ENCODE measurements at places on chromosomes 2 and 18. TPM values are rescaled to one million over a fixed set of nuclear protein-coding genes. Genes with fewer than 3 reads are reported as not detected.
A peak's percentile ranks its signal among the peaks of the same experiment; 100 is the strongest.

DNA sequence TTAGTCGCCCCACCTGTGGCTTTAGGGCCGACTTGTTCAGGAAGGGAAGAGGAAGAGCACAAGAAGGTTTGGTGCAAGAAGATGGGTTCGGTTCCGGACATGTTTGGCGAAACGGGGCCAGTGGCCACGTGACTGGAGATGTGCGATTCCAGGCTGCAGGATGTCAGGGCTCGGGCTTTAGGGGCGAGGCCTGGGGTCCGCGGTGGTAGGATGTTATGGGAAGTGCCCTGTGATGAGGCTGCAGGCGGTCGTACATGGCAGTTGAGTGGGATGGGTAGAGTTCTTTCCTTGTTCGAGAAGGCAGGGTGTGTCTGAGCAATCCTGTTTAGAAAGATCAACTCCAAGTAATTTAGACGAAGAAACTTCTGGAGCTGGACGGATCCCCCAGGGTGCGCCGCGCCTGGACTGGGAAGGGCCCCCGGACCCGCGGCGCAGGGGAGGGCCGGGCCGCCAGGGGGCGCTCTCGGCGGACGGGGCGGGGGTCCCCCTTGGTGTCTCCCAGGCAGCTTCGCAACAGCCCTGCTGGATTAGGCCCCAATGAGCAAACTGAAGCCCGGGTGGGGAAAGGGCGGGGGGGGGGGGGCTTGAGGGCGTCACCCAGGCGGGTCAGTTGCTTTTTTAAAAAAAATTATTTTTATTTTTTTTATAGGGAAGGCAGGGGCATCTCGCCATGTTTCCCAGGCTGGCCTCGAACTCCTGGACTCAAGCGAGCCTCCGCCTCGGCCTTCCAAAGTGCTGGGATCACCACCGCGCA, 17.2 kb upstream of the SDC1 start:
- DNase-seq: no peak

- no peak for DNase-seq
Observed at GRCh38 chr2:82694431-82694830, 1764.6 kb downstream of the SUCLG1 start.

The PPP1CB gene
- 174 TPM for total RNA-seq

GRCh38 chr2:220756653-220757052, 815.5 kb downstream of the EPHA4 start:
- no peak for DNase-seq

DNA sequence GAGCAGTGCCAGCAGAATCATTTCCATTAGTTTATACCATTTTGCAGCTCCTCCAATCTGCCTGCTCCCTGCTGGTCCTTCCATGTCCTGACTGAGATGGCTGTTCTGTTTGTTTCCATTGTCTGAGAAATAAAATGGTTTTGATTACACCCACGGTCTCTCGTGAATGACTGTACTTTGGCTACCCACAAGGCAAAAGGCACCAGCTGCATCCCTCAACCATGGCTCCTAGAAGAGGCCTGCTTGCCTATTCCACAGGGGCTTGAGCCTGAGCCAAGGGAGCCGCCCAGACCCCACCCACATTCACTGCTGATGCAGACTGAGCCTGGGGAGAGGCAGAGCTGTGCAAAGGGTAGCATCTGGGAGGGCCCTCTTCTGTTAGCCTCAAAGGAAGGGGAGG, 31.2 kb downstream of the MARCHF4 start:
- DNase-seq: no peak

DNA sequence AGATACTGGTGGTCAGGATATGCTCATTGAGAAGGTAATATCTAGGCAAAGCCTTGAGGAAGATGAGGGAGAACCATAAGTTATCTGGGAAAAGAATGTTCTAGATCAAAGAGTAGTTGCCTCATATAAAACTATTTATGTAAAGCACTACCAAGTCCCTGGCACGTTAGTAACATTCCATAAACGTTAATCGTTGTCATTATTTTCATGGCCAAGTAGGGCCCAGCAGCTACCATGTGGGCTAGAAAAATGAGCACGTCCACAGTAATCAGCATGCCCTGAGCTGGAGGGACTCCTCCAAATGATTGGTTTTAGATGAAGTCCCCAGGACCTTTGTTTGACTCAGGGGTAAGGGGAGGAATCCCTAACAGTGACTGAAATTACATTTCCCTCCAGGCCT, 32.7 kb upstream of the AFTPH start:
- no peak for DNase-seq

The RESP18 gene
- not detected for total RNA-seq

The SLC8A1 gene
- total RNA-seq: 0.07 TPM

DNA sequence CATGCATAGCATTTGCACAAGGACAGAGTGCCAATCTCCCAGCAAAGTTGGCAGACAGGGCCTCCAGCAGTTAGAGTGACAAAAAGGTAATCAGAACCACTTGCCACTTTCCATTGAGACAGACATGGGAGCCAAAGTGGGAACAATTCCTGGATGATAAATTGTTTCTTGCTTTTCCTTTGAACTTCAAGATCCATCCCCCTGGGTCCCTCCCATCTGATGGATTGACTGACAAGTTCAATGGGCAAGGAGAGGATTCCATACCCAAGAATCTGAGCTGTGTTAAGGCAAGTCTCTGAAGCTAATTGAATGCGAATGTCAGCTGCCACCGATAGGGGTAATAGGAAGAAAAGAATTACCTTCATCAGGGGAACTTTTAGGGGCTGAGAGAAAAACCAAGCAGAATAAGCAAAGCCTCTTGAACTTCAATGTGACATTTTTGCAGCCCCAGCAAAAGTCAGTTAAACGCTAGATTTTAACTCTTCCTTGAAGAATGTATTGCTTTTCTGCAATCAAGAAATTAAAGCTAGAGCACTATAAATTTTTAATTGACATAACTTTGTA, 96.5 kb downstream of the LYPD1 start:
- no peak for DNase-seq

DNA sequence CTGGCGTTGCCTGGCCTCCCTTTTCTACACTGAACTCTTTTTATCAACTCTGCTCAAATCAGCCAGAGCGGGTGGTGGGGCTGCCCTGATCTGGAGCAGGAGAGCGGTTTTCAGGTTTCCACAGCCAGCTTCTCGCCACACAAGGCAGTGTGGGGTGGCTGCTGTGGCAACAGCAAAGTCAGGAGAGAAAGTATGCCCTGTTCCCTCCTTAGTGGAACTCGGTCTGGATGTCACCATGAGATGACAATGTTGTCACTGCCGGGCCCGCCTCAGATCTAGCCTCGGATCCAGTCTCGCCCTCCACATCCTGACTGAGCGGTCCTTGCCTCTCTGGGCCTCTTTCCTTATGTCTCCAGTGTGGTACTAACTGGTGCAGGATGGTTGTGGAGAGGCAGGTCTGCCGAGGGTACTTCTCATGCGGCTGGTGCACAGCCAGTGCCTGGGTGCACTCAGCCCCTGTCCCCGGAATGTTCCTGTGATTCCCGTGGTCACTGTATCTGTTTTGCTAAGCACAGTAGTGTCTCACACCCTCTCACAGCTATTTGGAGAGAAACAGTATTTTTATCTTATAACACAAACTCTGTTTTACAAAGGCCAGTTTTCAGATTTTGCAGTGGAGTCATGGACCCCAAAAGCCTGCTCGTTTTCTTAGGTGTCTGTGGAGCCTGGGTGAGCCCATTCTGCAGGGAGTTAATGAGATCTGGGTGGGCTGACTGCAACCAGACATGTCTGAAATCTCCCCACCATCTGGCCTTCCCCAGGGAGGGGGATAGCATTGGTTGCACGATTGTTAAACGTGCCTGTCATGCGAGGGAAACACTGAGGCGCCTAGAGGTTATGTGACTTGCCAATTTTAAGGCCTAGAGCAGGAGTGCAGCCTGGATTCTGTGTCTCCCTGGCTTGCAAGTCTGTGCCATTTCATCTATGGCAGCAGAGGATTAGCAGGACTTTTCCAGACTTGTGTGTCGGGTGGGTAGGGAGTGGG, 261.1 kb upstream of the AGAP1 start:
- DNase-seq: no peak

DNA sequence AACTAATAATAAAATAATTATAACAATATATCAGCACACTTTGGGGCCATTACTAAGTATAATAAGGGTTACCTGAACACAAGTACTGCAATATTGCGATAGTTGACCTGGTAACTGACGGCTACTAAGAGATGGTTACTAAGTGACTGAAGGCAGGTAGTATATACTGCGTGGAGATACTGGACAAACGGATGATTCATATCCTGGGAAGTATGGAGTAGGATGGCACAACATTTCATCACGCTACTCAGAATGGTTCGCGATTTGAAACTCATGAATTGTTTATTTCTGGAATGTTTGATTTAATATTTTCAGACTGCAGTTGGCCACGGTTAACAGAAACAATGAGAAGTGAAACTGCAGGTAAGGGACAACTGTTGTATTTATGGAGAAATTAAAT, 39.5 kb upstream of the FLACC1 start:
- DNase-seq: peak; percentile 27

DNA sequence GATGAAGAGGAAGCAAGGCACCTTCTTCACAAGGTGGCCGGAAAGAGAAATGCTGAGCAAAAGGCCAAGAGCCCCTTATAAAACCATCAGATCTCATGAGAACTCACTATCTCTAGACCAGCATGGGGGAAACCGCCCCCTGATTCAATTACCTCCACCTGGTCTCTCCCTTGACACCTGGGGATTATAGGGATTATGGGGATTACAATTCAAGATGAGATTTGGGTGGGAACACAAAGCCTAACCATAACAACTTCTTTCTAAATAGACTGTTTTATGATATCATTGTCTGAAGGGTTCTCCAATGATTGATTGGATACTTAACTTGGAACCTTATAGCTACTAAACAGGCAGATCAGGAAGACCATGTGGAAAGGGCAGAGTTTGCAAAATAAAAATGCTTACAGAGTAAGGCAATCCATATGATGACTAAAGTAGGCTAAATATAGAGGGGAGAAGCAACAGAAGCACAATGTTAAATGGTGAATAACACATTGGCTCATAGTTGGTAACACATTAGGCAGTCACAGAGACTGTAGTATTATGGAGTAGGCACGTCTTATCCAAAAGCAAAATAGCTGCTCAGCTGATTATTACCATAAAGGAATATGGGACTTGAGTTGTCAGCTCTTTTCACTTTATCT, 179.0 kb downstream of the BARD1 start:
- DNase-seq: no peak

The CHST9 gene
- not detected for total RNA-seq

- no peak for DNase-seq
Observed at GRCh38 chr2:77470096-77470495, 52.1 kb downstream of the LRRTM4 start.

GRCh38 chr2:179341152-179341866, 76.7 kb upstream of the SESTD1 start:
- no peak for DNase-seq

The ZNF804A gene
- 0.61 TPM for total RNA-seq

The RNF144A gene
- 13.0 TPM for total RNA-seq

The CRYGD gene
- not detected for total RNA-seq

GRCh38 chr18:6743999-6744398, 14.5 kb downstream of the ARHGAP28 start:
- DNase-seq: no peak

DNA sequence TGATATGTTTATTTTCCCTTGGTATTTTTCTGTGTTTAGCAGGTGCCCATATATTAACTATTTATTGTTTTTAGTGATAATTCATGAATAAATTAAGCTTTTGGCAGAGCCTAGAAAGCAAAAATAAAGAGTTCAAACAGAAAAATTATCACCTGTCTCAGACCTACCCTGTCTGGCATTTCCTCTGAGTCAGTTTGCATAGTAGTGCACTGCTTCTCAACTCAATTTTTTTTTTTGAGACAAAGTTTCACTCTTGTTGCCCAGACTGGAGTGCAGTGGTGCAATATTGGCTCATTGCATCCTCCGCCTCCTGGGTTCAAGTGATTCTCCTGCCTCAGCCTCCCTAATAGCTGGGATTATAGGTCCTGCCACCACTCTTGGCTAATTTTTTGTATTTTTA, 793.9 kb downstream of the SUCLG1 start:
- no peak for DNase-seq

- DNase-seq: no peak
Observed at GRCh38 chr2:58572731-58573130, 331.6 kb upstream of the FANCL start.

DNA sequence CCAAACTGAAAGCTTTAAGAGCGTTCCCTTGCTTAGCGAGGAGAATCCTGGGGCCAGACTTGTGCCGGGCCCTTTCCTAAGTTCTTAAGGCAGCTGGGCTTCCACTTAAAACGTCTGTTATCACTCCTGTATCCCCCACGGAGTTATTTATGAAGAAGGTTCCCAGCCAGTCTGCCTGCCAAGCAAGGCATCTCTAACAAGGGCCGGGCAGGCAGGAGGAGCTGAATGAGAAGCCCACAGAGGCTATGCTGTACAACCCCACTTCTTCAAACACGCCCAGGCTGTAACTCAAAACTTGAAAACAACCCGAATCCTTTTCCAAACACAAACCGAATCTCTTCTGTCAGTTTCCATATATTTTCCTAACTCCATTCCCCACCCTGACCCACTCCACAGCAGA, 39.0 kb upstream of the ZFP36L2 start:
- no peak for DNase-seq

The TYMS gene
- 245 TPM for total RNA-seq

GRCh38 chr2:148920559-148920958, 45.5 kb downstream of the KIF5C start:
- DNase-seq: no peak

The IL1R2 gene
- 0.52 TPM for total RNA-seq

The GPN1 gene
- total RNA-seq: 34.3 TPM

The LRRFIP1 gene
- 76.9 TPM for total RNA-seq

DNA sequence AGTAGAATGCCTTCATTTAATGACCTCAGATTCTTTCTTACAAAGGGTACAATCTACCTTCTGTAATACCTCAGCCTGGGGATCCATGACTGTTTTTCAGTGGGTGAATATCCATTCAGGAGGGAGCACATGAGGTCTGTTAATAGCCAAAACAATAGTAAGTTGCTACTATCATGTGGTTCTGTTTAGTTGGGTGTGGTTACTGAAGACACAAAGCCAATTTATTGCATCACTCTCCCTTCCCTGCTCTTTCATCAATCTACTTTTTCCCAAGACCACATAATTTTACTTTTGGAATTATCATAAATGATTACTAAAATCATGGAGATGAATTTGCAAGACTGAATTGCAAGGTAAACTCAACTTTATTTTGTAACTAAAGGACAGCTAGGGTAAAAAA, 254.2 kb downstream of the GALNT13 start:
- no peak for DNase-seq

- DNase-seq: no peak
Observed at GRCh38 chr2:96869822-96870625, at the start of gene SEMA4C. TSS of gene SEMA4C (minus strand) at chr2:96870080. CDS start at chr2:96867886, 2,194 bp downstream.

The DNAJC10 gene
- 80.4 TPM for total RNA-seq

DNA sequence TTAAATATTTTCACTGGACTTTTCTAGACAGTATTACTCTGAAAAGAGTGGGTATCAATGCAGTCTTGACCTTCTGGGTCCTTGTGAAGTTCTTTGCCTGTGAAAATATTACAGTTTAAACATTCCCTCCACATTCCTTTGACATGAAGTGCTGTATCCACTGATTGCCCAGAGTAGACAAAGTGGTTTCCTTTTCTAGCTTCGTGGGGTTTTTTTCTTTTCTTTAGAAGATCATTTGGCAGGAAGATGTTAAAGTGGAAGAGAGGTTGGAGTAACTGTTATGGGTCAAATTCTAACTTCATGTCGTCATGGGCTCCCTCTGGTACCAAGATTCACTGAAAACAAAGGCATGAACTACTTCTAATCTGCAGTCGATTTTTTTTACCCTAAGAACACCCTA, 496.9 kb downstream of the EPHA4 start:
- no peak for DNase-seq

Measured in HCT116 (cell line).